ENCODE measurements at places on chromosomes 11 and 22. TPM values are rescaled to one million over a fixed set of nuclear protein-coding genes. Genes with fewer than 3 reads are reported as not detected.

SLC17A6 gene
- not detected for polyA plus RNA-seq

C2CD3 gene
- polyA plus RNA-seq: 5.4 TPM

SEC14L6 gene
- 0.07 TPM for polyA plus RNA-seq

KRTAP5-2 gene
- polyA plus RNA-seq: not detected

VSTM5 gene
- polyA plus RNA-seq: 0.05 TPM

FJX1 gene
- 3.1 TPM for polyA plus RNA-seq

ALKBH3 gene
- polyA plus RNA-seq: 15.3 TPM

ADM2 gene
- polyA plus RNA-seq: 2.2 TPM

NXPE4 gene
- 0.01 TPM for polyA plus RNA-seq

ST14 gene
- 86.4 TPM for polyA plus RNA-seq

GRAP2 gene
- 1.3 TPM for polyA plus RNA-seq

TSG101 gene
- polyA plus RNA-seq: 41.9 TPM

KDM2A gene
- 36.8 TPM for polyA plus RNA-seq

PSMA1 gene
- 146 TPM for polyA plus RNA-seq

NRGN gene
- polyA plus RNA-seq: 3.1 TPM

TBX10 gene
- not detected for polyA plus RNA-seq

CRYBB3 gene
- 0.33 TPM for polyA plus RNA-seq

CCDC73 gene
- polyA plus RNA-seq: 0.02 TPM

EIF4G2 gene
- 256 TPM for polyA plus RNA-seq

ANKK1 gene
- polyA plus RNA-seq: 0.88 TPM

PDE2A gene
- polyA plus RNA-seq: 7.6 TPM

APOL1 gene
- polyA plus RNA-seq: 10.5 TPM

INS gene
- 3.3 TPM for polyA plus RNA-seq

WT1 gene
- not detected for polyA plus RNA-seq

DRICH1 gene
- 0.57 TPM for polyA plus RNA-seq

C11orf65 gene
- polyA plus RNA-seq: 0.16 TPM

GGTLC2 gene
- polyA plus RNA-seq: not detected

PGA4 gene
- polyA plus RNA-seq: 9.5 TPM

SYT12 gene
- polyA plus RNA-seq: 0.53 TPM

TBCEL gene
- 2.0 TPM for polyA plus RNA-seq

LRRC55 gene
- 0.02 TPM for polyA plus RNA-seq

DNAJB7 gene
- not detected for polyA plus RNA-seq

PAMR1 gene
- polyA plus RNA-seq: 0.31 TPM

IL18 gene
- 140 TPM for polyA plus RNA-seq

ARFIP2 gene
- 29.3 TPM for polyA plus RNA-seq
